ENCODE measurements at places on chromosomes 1 and 21. TPM values are rescaled to one million over a fixed set of nuclear protein-coding genes. Genes with fewer than 3 reads are reported as not detected.

DNA sequence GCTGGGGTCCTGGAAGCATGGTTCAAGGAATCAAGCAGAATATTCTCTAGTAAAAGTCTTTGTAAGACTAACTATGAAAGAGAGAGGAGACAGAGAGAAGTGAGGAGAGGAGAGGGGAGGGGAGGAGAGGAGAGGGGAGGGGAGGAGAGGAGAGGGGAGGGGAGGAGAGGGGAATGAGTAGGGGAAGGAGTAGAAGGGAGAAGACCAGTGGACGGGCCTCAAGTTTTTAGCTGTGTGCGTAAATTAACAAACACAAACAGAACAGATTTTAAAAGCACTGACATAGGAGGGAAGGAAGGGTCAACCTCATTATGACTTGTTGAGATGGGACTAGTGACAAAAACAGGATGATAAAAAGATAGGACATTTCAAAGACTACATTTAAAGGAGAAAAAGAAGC is 62.8 kb downstream of the ST3GAL3 start:
- no peaks in the 10 kb centered on the region for H3K36me3 ChIP-seq
- no peak for DNase-seq
- peaks cover 53% of the 10 kb centered on the region for H3K4me1 ChIP-seq
- H3K27ac ChIP-seq, result no peak overlapping the region
- no peak overlapping the region for H3K4me3 ChIP-seq
- no peaks in the 10 kb centered on the region for H3K27me3 ChIP-seq

- no peak overlapping the region for H3K4me3 ChIP-seq
- H3K36me3 ChIP-seq, result peaks cover 12% of the 10 kb centered on the region
- H3K27me3 ChIP-seq, result no peaks in the 10 kb centered on the region
- peak; percentile 73 for DNase-seq
- no peak overlapping the region for H3K27ac ChIP-seq
Measured at GRCh38 chr1:28602536-28603439, 10.7 kb downstream of the RAB42 start.

DNA sequence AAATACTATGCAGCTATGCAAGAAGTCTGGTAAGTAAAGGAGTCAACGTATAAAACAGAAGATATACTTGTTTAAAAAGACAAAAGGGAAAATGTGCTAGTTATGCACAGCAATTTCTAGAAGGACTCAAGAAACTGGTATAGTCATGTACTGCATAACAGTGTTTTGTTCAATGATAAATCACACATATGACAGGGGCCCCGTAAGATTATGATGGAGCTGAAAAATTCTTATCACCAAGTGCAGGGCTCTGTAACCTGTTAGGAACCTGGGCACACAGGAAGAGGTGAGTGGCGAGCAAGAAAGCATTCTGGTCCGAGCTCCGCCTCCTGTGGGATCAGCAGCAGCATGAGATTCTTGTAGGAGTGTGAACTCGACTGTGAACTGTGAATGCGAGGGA is 13.2 kb downstream of the ADAR start:
- H3K4me3 ChIP-seq, result no peak overlapping the region
- no peak overlapping the region for H3K27ac ChIP-seq
- DNase-seq, result no peak
- no peaks in the 10 kb centered on the region for H3K4me1 ChIP-seq

DNA sequence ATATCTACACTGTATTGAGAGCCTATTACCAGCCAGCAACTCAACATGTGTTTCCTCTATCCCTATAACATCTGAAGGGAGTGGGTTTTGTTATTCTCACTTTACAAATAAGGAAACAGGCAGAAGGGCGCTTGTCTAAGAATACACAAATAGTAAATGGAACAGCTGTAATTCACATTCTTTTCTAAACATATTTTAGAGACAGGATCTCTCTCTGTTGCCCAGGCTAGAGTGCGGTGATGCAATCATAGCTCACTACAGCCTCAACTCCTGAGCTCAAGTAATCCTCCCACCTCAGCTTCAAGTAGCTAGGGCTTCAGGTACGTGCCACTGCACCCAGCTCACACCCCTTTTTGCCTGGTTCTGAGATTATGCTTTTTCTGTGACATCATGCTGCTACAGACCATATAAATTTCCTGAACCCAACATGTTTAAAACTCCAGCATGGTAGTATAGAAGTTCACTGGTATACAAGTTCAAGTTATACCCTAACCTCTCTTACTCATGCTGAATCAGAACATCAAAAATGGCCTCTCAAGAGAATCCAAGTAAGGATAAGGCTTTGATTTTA is 8.6 kb upstream of the TACSTD2 start:
- H3K36me3 ChIP-seq, result no peaks in the 10 kb centered on the region
- 0 out of 2 replicates have a peak, but pooled peaks cover 3% of the 10 kb centered on the region for H3K27me3 ChIP-seq
- no peaks in the 10 kb centered on the region for H3K4me1 ChIP-seq
- no peak overlapping the region for H3K27ac ChIP-seq
- no peak for DNase-seq

DNA sequence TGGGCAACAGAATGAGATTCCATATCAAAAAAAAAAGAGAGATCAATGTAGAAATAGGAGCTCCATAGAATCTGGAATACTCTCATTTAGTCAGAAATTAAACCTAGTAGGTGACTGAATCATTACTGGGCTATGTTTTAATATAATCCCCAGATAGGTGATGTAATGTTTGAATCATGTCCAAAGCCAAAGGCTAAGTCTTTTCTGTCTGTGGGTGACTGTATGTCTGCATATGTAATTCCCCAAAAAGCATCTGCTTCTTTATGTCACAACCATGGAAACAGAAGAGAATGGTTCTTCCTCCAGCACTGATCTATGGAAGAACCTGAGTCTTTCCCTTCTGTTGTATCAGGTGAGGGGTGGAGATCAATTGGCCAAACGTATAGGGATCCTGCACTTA is 5.8 kb downstream of the LAMC2 start:
- no peaks in the 10 kb centered on the region for H3K4me1 ChIP-seq
- no peaks in the 10 kb centered on the region for H3K27me3 ChIP-seq
- no peak for DNase-seq
- no peak overlapping the region for H3K4me3 ChIP-seq

DNA sequence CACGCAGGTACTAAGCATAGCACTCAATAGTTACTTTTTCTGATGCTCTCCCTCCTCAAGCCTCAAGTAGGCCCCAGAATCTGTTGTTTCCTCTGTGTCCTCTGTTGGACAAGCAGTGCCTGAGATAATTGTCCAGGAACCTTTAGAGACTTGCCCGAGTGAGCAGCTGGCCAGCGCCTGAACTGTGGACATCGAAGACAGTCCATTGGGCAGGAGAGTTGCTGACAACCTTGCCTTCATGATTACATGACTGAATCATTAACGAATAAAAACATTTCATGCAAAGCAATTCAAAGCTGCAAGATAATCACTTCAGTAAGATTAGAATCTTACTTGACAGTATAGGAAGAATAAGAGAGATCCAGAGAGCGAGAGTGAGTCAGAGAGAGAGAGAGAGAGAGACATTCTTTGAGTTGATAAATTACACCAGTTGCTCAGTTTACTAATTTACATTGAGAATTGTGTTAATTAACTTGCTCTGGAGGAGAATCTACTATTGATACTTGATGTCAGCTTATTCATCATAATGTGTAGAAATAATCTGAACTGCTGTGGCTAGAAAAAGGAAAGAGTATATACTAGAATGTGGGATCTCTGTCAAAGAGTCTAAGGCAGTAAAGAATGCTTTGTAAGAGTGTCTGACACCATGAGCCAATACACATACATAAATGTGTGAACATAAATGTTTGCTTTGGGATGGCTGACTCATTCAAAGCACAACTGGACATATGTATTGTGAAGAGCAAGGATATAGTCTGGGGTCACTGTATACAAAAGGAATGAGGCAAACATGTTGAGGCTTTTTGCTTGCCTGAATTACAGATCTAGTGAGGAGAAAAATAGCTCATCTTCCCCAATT is 216.0 kb downstream of the ZNF326 start:
- no peak overlapping the region for H3K4me3 ChIP-seq
- no peak overlapping the region for H3K27ac ChIP-seq
- no peaks in the 10 kb centered on the region for H3K4me1 ChIP-seq
- no peaks in the 10 kb centered on the region for H3K27me3 ChIP-seq
- DNase-seq, result no peak

- H3K4me1 ChIP-seq, result no peaks in the 10 kb centered on the region
- no peak overlapping the region for H3K4me3 ChIP-seq
- DNase-seq, result no peak
- H3K27ac ChIP-seq, result no peak overlapping the region
Measured at GRCh38 chr21:29650523-29651022, 289.2 kb downstream of the GRIK1 start.

Gene LPAR3
- not detected for total RNA-seq

All from Karpas-422 (cell line).